ENCODE measurements at places on chromosomes 3 and 15.

GRCh38 chr3:107382631-107383030 lies 5.4 kb downstream of the CCDC54 start:
- no peak for DNase-seq

DNA sequence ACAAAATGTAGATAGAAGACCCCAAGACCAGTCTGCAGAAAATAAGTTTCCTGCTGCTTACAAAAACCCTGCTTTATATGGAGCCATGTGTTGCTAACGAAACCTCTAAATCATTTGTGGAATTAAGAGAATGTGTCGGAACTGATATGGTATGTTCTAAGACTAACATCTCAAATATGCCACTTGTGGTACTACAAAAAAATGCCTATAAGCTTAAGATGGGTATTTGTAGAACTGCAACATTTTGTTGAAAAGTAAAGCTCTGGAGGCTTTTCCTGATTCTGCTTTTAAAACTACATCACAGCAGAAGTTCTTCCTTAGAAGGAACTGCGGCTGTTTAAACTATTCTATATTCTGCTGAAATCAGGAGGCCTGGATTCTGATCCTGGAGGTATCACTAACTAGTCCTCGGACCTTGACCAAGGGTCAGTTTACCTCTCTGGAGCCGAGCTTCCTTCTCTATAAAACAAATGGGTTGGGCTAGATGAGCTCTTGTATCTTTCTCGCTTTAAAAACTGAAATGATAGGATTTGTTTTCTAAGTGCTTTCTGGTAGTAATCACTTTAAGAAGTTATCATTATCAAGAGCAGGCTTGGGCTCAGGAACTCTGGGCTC lies 74.9 kb downstream of the RAD18 start:
- DNase-seq = peak; percentile 29

GRCh38 chr15:100889385-100890050 lies 9.9 kb downstream of the ALDH1A3 start:
- peak; percentile 70 for DNase-seq

DNA sequence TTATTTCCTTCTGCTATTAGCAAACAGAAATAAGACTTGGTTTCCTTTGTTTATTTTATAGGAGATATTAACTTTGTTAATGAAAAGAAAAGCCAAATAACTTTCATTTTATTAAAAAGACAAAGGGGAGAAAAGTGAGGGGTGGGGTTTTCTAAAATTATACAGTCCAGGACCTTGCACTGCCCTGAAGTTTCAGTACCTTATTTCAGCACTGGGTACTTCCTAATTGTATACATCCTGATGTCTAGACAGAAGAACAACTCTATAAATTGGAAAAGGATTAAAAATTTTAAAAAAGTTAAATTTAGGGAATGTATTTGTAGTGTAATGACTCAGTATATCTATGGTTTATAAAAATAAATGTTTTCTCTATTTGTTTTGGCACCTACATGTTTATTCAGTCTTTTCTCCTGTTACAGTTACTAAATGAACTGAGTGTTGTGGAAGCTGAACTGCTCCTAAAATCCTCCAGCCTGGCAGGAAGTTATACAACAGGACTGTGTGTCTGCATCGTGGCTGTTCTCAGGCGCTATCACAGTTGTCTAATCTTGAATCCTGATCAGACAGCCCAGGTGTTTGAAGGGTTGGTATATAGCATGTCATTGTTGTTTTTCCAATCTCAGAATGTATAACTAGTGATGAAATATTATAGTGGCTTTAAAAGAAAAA lies 27.6 kb upstream of the P2RY13 start:
- no peak for DNase-seq

GRCh38 chr3:89925976-89926375 lies 818.6 kb downstream of the EPHA3 start:
- DNase-seq = no peak

DNA sequence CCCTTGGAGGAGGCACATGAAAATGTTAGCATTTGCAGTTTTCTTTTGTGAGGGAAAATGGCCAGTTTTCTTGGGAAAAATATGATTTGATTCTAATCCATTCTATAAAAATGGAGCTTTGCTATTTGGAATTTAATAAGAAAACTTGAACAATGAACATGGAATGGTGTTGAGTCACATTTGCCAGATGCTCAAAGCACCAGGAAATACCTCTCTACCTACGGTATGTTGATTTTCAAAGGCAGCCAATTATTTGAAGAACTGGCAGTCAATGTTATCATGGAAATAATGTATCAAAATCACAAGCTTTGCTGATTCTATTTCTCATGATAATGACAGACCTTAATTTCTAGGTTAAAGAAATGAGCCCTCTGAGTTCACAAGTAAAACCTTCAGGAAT lies 14.9 kb downstream of the NME9 start:
- DNase-seq = no peak

DNA sequence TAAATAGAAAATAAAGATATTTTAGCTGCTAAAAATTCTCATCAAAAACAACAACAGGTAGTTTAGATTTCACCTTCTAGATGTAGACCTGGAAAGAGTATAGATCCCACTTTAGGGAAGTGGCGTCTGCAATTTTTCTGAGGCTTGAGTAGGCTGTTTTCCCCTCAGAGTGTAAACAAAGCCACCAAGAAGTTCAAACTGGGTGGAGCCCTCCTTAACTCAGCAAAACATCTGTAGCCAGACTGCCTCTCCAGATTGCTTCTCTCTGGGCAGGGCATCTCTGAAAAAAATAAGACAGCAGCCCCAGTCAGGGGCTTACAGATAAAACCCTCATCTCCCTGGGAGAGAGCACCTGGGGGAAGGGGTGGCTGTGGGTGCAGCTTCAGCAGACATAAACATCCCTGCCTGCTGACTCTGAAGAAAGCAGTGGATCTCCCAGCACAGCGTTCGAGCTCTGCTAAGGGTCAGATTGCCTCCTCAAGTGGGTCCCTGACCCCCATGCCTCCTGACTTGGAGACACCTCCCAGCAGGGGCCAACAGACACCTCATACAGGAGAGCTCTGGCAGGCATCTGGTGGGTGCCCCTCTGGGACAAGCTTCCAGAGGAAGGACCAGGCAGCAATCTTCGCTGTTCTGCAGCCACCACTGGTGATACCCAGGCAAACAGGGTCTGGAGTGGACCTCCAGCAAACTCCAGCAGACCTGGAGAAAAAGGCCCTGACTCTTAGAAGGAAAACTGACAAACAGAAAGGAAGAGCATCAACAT lies 259.6 kb downstream of the STXBP5L start:
- no peak for DNase-seq

DNA sequence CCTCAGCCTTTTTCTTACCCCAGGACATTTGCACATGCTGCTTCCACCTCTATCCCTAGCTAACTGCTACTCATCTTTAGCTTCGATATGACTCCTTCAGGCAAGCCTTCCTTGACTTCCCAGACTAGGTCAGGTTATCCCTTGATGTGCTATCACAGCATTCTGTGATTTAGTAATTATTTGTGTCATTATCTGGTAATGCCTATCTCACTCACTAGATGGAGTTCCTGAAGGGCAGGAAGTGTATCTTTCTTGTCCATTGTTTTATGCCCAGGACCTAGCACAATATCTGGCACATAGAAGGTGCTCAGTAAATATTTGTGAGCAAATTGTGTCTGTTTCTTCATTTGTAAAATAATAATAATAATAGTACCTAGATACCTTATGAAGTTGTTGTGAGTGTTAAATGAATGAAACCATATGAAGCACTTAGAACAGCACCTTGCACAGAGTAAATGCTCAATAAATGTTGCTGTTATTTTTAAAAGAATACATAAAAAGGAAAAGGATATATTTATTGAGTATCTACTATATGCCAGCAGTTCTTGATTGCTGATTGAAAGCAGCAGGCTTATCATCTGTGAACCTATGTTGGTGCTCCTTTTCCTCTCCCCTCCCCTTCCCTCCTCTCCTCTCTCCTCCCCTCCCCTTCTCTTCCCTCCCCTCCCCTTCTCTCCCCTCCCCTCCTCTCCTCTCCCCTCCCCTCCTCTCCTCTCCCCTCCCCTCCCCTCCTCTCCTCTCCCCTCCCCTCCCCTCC lies 31.5 kb downstream of the SQOR start:
- DNase-seq = no peak

GRCh38 chr15:25727116-25727515 lies 136.0 kb downstream of the ATP10A start:
- no peak for DNase-seq

DNA sequence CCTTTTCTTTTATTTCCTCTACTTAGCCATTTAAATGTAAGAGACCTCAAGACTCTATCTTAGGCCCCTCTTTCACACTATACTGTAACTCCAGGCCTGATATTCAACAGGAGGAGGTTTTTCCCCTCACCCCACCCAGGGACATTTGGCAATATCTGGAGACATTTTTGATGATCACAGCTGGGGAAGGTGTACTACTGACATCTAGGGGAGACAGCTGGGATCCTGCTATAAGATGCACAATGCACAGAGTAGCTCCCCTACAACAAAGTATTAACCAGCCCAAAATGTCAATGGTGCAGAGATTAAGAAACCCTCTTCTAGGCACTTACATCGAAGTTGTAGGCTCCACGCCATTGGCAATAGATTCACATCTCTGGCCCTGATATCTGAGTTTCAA lies 517.5 kb upstream of the UBE2E2 start:
- DNase-seq = no peak

- DNase-seq = peak; percentile 56
Observed at GRCh38 chr3:197186887-197187588, 111.4 kb downstream of the DLG1 start.

DNA sequence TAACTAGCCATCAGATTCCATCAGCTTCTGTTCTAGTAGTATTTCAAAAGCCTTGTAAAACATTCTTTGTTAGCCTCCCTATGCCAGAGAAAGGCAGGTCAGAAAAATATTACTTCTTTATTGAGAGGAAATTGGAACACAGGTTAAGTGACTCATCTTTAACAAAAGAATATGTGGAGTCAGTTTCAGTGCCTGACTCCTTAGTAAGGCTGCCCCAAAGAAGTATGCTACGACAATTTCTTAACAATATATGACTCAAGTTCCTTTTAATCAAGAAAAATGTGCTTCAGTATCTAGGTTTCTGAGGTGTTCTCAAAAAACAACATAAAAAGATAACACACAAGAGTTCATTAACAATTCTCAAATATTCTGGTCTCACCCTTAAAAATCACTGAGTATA lies 139.2 kb downstream of the VPS13C start:
- no peak for DNase-seq

- DNase-seq = peak; percentile 67
Observed at GRCh38 chr3:159872374-159873109, 116.1 kb upstream of the IL12A start.

DNA sequence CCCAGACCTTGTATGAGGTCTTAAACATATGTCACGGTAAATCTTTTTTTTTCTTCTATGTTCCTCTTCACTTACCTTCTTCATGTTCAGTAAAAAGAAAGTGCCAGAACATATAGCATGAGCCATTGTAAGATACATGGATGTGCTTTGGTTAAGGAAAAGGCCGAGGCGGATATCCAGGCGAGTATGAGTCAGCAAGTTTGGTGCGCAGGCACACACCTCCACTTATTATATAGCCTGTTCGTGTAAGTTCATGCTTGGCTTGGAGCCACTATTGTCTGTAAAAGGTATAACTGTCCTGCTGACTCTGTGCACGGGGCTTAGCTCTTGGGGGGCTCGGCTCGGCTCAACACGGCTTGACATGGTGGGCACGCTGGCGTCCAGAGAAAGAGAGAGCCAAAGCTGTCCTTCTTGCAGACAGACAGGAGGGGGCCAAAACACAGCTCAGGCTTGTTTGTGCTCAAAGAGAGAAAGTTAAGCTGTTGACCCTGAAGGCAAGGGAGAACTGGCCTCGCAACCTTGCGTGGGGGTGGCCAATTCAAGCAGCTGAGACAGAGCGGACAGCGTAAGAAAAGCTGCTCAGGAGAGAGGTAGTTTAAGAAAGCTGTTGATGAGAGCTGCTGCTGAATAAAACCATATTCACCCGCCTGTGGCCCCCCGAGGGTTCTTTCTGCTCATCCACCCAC lies 251.2 kb downstream of the SLC9A9 start:
- no peak for DNase-seq

GRCh38 chr3:147405231-147406027 lies 914 bp downstream of the ZIC4 start:
- DNase-seq = no peak

- DNase-seq = peak; percentile 96
Observed at GRCh38 chr3:106428565-106428994, 559.8 kb upstream of the CBLB start.

DNA sequence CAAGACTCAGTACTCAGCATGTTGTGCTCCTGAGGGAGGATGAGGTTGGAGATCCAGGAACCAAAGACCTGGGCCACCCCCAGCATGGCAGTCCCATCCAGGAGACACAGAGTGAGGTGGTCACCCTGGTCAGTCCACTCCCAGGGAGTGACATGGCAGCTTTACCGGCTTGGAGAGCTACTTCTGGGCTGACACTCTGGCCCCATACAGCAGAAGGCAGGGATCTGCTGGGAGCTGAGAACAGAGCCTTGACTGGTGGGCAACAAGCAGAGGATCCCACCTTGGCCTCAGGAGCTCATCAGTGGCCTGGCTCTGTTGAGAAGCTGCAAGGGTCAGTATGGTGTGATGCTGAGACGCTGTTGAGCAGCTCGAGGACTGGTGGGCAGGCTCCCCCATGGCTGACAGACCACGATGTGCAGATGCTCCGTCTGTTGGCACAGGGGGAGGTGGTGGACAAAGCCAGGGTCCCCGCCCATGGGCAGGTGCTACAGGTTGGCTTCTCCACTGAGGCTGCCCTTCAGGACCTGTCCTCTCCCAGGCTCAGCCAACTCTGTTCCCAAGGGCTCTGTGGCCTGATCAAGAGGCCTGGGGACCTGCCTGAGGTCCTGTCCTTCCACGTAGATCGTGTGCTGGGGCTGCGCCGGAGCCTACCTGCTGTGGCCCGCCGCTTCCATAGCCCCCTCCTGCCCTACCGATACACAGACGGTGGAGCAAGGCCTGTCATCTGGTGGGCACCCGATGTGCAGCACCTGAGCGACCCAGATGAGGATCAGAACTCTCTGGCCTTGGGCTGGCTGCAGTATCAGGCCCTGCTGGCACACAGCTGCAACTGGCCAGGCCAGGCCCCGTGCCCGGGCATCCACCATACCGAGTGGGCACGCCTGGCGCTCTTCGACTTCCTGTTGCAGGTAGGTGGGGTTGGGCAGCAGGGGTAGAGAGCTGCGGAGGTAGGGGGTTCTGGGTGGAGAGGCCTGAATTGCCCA lies 53.8 kb downstream of the GASK1A start:
- no peak for DNase-seq

DNA sequence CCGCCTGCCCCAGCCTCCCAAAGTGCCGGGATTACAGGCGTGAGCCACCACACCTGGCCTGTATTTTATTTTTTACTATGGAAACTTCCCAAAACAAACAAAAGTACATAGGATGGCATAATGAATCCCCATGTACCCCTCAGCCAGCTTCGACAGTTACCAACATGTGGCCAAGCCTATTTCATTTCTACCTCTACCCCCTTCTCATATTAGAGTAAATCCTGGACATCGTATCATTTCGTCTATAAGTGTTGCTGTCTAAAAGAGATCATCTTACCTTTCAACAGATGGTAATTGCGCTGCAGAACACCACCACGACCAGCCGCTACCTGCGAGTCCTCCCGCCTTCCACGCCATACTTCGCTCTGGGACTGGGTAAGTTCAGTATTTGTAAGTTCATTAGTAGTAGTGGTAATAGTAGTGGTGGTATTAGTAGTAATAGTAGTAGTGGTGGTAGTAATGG lies 44.9 kb downstream of the DLEC1 start:
- no peak for DNase-seq

- no peak for DNase-seq
Observed at GRCh38 chr3:50254577-50255250, 14.2 kb upstream of the SEMA3B start.
